ENCODE measurements at places on chromosomes 3 and 15.
A peak's percentile ranks its signal among the peaks of the same experiment; 100 is the strongest.

- DNase-seq: no peak
Measured at GRCh38 chr15:30940359-30940758, 36.6 kb downstream of the FAN1 start.

DNA sequence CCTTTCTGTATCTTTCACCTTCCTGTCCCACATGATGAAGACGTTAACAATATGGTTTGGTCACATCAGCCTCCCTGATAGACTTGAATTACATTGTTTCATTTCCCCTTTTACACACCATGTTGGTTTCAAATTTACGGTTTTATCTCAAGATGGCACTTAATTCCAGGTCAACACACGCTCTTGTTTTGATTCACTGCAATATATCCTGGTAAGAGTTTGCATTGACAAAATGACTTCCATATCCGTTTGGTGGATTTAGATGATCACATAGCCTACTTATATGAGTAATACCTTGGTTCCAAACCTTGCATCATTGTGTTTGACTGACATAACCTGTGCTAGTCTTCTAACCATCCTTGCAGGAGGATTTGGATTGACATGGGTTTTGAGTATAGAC, 499.4 kb downstream of the ROBO1 start:
- DNase-seq: no peak

DNA sequence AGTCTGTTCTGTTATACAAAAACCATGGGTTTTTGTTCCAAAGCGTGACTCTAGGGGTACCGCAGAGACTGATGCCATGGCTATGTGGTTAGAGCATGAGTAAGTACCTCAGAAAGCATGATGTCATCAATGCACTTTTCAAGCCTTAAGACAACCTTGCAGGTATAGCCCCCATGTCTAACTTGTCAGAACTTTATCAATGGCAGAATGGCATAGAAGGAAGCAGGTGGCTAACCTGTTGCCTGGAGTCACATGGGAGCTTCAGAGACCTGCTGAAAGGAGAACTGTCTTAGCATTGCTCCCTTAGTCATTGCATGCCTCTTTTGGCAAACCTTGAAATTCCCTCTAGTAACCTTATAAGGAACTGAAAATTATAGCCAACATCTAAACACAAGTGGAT, 52.5 kb downstream of the EOMES start:
- no peak for DNase-seq

GRCh38 chr3:196563721-196564225, 4.6 kb downstream of the WDR53 start:
- peak; percentile 39 for DNase-seq

GRCh38 chr15:89443581-89443980, 52.8 kb downstream of the RHCG start:
- DNase-seq: no peak

GRCh38 chr3:38828681-38829080, 12.7 kb upstream of the SCN10A start:
- DNase-seq: no peak

DNA sequence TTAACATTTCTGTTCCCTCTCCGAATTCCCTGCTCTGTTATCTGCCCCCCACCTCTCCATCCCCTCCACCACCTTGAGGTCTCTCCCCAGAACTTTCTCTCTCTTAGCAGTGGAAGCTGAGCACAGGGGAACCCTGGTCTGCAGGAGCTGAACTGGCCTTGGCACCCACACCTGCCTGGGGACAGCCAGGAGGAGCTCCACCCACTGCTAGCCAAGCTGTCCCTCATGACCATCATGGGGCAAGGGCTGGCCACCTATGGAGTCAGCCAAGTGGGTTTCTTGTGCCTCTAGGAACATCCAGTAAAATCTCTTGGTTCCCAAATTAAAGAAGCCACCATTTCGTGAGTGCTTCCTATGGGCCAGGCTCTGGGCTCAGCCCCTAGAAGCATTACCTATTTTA, 276.4 kb upstream of the TLE3 start:
- DNase-seq: no peak

DNA sequence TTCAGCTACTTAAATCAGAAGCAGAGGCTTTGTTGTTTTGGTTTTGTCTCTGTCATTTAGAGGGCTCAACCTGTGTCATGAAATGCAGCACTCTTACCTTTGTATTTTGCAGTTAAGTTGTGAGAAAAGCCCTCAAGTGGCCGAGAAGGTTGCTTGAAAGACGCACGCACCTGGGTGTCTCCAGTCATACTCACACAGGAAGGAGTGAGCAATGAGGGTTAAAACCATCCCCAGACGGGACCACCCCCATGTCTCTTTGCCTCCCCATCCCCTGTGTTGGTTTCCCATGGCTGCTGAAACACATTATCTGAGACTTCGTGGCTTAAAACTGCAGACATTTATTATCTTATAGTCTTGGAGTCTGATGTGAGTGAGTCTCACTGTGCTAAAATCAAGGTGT, 376.1 kb upstream of the CFAP20DC start:
- no peak for DNase-seq

GRCh38 chr15:67303490-67304363, 49.1 kb downstream of the IQCH start:
- peak; percentile 53 for DNase-seq

DNA sequence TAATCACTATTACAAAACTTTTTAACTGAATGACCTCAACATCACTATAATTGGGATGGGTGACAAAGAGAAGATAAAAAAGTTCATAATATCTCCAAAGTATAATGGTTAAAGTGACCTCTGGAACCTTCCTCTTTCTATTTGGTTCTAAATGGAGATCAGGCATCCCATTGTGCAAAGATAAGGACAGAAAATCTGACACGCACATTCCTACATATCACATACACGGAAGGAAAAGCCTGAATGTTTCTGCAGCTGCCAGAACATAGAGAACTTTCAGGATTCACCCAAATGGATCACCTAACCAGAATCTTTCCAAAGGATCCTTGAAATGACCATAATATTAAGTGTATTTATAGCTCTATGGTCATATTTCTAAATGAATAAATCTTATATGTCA, 128.2 kb downstream of the TFDP2 start:
- DNase-seq: no peak

- DNase-seq: peak; percentile 21
Measured at GRCh38 chr15:81113861-81114291, 20.2 kb upstream of the CFAP161 start.

- no peak for DNase-seq
Measured at GRCh38 chr15:91110407-91110806, 10.3 kb downstream of the SV2B start.

DNA sequence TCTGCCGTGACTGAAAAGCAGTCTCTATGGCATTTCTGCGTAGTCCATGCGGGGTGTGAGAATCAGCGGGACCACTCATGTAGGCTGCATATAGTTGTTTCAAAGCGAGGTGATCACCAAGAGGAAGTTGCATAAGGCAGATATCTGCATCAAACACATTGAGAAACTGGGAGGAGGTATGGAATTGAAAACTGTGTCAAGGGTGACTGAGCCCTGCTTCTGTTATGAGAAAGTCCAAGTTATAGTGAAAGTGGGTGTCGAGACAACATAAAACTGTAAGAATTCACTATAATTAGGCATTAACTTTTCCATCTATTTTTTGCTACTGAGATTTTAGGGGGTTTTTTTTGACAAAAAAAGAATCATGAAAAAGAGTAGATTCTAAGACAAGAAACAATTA, 109.3 kb downstream of the ZIC1 start:
- DNase-seq: no peak

GRCh38 chr3:98623572-98624280, 30.3 kb upstream of the CPOX start:
- no peak for DNase-seq

- DNase-seq: no peak
Measured at GRCh38 chr15:68265674-68266073, 11.9 kb upstream of the FEM1B start.

DNA sequence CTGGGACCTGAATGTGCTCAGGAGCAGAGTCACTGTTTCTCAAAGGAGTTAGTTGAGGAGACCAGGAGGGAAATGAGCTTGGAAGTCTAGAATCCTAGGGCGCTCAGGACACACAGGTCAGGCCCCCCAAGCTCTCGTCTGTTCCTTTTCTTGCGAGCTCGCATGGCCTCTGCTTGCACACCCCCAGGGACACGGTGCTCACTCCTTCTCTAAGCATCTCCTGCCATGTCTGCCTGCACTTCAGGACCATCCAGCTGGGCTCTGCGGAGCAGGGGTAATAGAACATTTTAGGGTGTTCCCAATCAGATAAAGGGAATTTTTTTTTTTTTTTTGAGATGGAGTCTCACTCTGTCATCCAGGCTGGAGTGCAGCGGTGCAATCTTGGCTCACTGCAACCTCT, 213.2 kb downstream of the XXYLT1 start:
- DNase-seq: no peak

DNA sequence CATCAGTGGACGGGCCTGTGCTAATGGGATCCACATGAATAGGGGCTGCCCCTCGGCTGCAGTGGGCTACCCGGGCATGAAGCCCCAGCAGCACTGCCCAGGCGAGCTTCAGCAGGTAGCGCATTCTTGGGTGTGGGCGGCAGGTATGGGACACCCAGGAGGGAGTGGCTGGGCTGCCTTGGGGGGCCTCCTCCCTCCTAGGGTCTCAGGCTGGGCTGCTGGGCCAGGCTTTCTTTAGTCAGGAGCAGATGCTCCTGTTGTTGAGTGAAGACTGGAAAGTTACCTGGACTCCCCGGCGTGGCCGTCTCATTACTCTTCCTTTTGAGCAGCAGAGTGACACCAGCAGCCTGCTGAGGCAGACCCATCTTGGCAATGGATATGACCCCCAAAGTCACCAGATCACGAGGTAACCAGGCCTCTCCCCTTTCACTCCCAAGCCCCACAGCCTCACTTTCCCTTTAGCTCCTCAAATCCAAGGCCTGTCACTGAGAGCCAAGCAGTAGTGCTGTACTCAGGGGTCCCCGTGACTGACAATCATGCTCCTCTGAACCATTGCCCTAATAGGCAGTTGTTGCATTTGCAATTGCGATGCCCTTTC, 73.2 kb downstream of the BOC start:
- DNase-seq: no peak

GRCh38 chr3:62192891-62193290, 180.5 kb downstream of the FEZF2 start:
- no peak for DNase-seq

Data from amniotic epithelial cell (primary cell).